ENCODE measurements at places on chromosomes 4 and X.

DNA sequence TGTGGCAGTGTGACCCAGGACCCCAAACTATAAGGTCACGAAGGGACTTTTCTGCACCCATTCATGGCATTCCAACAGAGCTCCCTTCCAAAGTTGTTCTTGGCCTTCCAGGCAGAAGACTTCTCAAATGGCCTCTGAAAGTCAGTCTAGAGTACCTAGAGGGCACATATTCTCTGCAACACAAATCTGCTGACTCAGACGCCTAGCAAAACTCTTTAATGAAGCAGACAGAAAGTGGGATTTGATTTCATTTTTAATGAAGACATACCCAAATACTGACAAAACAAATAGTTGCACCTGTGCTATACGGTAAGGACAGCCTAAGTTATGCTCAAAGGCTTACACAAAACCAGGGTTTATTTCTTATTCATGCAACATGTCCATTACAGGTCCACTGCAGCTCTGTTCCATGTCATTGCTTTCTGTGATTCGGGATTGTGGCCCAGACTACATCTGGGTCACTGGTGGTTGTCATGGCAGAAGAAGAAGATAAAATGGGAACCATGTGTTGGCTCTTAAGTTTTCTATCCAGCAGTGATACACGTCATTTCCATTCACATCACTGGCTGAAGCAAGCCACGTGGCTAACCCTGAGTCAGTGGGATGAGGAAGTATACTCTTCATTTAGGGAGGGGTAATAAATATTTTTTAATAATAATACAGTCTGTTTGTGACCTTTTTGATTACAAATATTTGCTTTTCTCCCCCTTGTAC lies 57.7 kb downstream of the NAT8L start:
- DNase-seq = no peak

DNA sequence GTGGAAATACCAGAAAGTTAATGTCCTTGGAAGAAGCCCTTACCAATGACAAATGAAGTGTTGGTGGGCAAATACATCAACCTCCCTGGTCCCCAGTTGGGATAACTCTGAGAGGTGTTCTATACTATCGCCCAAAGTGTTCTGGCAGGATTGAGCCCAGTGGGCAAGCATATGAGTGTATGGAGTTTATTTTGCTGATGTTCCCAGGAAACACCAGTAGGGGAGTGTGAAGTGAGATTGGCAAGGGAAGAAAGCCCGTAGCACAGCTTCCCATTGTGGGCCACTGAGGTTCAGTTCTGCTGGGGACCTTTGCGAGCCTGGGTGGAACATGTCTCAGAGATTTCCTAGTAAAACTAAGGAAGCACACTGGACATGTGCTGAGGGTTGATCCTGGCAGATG lies 65.1 kb downstream of the ARHGAP6 start:
- DNase-seq = no peak

- DNase-seq = no peak
These were observed 2.3 kb upstream of the CHIC2 start for GRCh38 chr4:54066718-54067129.

DNA sequence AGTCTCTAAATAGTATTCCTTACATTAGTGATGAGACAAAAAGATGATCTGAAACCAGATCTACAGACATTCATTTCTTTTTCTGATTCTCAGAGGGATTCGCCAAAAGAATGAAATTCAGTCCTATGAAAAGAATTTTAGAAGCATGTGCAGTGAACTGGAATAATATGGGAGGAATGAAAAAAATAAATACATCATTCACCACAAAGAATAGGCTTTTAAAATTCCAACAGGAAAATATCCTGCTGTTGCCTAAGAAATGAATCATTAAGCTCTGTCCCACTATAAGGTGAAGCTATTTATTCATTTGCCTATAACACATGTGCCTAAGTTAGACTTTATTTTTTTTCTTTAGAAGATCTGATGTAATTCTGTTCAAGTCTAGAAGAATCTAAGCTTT lies 165.9 kb downstream of the IL15 start:
- no peak for DNase-seq

DNA sequence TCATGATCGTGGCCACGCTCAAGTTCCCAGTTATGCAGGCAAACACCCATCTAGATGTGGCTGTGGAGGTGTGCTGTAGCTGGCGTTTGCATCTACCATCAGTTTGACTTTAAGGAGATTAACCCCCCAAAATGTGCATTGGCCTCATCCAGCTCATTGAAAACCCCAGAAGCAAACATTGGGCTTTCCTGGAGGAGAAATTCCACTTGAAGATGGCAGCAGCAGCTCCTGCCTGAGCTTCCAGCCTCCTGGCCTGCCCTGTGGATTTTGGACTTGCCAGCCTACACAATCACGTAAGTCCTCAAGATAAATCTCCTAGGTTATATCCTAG lies 30.2 kb upstream of the SLC25A6 start:
- DNase-seq = no peak

GRCh38 chrX:42050345-42050744 lies 127.0 kb upstream of the CASK start:
- no peak for DNase-seq

GRCh38 chr4:159400558-159401225 lies 297.8 kb downstream of the RAPGEF2 start:
- no peak for DNase-seq

DNA sequence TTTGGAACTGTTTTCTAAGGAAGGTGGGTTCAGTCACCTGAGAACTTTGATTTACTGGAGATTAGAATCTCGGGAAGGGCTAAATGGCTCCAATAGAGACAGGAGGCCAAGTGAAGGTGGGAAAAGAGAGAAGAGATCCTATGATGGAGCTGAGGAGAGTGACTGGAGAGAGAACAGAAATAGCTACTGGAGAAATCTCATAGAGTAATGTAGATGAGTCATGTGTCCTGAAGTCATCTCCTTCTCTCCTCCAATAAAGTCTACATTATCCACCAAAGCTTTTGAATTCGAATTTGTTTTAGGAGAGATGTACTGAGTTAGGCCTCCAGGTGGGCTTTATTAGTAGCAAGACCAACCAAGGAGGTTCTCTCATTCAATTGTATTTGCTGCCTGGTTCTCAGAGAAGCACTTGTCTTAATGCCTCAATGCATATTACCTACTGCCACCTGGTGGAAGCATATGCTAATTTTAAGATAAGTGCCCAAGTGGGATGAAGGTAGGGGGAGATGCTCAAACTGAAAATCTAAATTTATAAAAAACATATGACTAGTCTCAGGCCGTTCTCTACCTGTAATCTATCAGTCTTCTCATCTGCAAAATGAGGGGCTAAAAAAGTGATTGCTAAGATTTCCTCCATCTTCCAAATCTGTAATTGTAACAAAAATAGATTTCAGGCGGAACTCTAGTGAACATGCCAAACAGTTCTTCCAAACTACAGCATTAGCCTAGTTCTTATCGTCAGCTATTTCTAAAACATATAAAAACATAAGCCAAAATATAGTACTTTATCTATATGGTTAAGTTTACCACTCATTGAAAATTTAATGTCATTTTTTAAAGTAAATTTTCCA lies 24.4 kb downstream of the TXK start:
- DNase-seq = no peak

DNA sequence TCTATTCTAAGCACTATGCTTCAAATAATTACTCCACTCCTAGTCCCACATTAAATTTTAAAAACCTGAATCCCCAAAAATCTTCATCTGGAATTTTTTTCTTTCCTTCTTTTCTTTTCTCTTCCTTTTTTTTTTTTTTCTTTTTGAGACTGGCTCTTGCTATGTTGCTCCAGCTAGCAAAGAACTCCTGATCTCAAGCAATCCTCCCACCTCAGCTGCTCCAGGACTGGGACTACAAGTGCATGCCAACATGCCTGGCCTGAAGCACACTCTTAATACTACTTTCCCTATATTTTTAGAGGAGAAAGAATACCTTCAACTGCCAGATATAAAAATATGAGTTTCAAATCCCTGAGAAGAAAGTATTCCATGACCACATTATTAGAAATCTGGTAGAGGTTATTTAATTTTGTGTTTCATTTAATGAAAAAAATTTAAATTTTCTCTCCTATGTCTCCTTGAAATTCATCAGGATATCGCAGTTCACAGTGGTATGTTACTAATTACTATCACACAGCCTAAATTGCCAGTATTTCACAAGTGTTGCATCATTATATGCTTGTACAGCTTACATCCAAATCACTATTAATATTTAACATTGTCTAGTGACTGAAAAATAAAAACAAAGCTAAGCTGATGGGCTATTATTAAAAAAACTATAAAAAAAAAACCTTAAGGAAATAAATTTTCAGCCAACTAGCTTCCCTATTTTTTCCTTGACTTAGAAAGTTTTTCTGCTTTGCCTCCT lies 227.8 kb downstream of the NAF1 start:
- DNase-seq = no peak

- no peak for DNase-seq
These were observed 13.6 kb downstream of the DHX15 start for GRCh38 chr4:24570574-24571236.

GRCh38 chrX:21838937-21839333 lies 482 bp upstream of the MBTPS2 start:
- no peak for DNase-seq

DNA sequence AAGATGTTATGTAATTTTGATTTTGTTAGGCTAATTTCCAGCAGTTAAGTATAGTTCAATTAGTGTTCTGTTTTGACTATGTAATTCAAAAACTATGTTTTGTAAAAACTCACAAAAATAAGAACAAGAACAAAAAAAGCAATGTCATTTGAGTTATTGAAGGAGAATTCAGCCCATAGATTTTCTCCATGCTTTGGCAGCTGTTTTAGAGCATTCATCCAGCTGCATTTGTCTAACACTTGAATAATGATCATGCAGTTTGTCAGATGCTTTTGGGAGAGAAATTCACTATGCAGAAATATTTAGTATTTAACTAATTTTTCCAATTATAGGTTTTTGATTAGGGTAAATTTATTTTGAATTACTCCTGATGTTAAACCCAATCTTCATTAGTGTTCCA lies 14.2 kb downstream of the CPE start:
- no peak for DNase-seq

DNA sequence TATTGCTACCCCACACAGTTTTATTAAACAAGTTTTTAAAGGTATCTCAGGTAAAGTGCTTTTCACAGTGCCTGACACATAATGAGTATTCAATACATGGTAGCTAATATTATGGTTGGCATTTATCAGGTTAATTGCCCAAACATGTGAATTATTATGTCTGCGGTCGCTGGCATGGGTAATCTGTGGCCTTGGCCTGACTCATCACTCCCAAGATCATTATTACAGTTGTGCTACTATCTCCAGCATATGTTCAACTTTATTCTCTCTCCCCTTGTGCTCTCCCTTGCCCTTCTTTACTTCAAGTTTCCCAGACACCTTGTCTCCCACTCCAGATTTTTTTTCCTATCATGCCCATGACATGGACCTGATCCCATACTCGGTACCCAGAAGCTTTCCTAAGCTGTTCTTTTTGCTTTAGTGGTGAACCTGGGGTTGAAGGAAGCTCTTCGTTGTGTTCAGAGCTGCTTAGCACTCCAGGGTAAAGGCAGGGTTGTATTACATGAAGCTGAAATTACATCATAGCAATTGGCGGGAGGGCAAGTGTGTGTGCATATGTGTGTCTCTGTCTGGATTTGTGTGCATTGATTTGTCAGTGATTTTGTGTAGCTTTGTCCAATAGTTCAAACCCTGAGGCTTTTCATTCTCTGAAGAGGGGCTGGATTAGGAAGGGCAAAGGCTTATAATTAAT lies 176.5 kb upstream of the NRK start:
- no peak for DNase-seq

DNA sequence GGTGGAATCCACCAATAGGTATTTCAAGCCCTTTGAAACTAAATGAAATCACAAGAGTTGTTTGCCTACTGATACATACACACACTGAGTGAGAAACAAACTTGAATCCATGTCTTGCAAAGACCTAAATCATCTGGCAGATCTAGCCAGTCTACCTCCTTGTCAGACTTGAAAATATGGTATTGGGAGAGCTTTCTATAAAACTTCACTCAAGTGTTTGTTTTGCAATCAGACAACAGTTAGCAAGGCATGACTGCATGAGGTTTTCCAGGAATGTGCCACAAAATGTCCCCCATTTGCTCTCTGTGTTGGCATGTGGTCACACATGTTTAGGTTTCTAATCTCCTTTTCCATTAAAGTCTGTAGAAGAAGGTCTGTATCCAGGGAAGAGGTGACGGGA lies 52.4 kb downstream of the MAP3K15 start:
- no peak for DNase-seq

DNA sequence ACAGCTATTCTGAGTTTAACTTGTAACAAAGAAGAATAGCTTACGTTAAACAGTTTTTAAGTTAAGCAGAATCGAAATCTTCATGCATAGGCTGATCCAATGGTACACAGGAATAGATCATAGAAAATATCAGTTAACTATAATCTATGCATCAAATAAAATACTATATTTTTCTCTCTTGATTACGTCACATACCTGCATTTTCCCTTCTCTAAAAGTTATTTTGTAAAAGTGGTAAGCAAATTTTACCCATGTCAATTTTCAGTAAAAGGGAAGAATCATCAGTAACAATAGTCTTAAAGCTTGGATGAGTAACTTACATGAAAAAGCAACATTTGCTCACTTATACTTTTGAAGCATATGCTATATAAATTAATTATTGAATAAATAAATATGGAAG lies 692.4 kb downstream of the FAT4 start:
- no peak for DNase-seq

DNA sequence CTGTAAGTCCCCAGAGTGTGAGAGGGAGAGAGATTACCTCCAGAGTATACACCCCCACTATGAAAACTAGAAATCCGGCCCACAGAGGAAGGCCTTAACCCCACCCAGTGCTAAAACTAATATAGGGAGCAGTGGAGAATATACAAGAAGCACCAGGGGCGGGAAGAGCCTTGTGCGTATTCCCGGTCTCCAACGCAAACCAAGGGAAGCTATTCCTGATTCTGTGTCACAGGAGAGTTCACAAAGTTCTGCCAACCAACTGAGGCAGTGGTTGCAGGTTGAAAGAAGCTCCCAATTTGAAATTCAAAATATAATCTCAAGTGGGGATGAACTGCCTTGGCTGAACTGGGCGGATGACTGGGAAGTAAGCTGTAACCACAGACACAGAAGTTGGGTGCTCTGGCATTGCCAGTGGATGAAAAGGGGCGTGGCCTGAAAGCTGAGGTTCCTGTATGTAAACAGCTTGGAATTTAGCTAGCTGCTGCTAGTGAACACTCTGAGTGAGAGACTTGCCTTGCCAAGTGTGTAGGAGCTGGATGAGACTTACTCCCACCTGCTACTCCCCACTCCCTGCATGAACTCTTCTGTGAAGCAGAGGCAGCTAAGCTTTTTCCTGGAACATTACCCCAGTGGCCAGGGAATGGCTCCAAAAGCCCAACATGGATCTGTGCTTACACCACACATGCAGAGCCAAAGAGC lies 32.7 kb downstream of the ELF2 start:
- DNase-seq = no peak

Measured in stimulated activated CD8-positive, alpha-beta memory T cell treated with anti-CD3 and anti-CD28 coated beads, Interleukin-15, amount 100 ng/mL, for 4 hours (primary cell).